ENCODE measurements at places on chromosomes 13 and 19.

GRCh38 chr19:23774524-23774971 lies 15.9 kb upstream of the ZNF681 start:
- no peak for DNase-seq

DNA sequence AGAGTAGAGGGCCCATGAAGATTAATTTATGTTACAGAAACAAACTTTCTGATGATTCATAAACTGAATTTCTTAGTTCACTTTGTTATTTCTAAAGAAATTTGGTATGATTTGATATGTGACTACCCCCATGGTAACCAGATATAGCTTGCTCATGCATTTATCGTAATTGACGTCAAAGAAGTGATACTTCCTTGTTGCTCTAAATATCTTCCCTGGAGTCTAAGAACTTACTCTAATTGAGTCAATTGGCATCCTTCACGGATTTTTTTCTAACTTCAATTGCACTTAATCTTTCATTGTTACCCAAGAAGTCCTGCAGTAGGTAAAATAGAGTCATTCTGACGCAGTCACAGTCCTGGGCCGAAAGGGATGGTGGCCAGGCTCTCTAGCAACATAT lies 240.9 kb downstream of the GPC5 start:
- no peak for DNase-seq

DNA sequence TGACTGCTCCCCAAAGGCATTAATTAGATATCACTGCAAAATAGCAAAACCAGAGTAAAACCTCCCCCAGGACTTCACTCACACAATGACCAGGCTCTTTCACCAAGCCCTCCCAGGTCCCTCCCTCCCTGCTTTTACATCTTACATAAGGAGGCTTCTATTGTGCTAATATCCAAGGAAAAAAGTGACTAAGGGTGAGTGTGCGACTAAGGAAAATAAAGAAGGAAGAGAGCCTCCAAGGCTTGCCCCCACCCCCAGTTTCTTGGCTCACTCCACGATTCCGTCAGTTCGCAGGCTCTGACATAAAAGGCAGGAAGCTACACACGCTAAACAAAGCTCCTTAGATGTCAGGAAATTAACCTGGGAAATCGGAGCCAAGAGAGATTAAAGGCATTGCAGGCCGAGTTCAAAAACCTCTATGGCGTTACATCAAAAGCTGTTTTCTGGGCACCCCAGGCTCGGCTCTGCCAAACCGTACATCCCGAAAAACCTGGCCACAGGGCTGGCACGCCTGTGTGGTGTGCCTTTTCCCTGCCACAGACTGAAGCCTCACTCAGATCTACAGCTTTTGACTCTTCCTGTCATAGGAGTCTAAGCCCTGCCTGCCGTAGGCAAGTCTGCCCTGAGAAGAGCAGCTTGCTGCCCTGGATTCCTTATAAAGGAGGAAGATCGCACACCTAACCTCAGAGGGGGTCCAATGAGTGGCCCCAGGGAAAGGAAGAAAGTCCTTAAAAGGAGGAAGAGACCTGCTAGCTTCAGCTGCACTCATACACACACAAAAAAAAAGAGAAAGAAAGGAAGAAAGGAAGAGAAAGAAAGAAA lies 67.0 kb upstream of the SERP2 start:
- DNase-seq: no peak

DNA sequence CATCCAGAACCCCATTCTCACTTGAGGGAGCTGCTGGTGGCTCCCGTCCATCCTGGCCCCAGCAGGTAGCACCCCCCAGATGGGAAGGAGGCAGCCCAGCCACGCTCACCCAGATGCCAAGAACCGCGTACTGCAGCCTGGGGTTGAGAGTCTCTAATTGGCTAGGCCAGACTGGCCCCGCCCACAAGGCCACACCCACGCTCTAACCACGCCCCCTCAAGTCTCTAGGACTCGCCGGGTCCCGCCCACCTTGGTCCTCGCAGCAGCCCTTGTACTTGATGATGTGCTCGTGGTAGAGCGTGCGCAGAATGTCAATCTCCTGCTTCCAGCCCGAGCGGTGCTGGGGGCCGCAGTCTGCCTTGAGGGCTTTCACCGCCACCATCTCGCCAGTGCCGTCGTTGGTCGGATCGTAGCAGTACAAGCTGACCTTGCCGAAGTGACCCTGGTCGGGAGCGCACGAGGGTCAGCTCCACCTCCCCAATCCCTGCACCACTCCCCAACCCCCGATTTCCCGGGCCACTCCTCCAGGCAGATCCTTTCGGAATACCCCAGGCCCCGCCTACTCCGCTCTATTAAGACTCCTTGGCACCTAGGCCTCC lies 14.5 kb upstream of the ICAM3 start:
- no peak for DNase-seq

GRCh38 chr13:71513411-71514033 lies 353.5 kb downstream of the DACH1 start:
- no peak for DNase-seq

DNA sequence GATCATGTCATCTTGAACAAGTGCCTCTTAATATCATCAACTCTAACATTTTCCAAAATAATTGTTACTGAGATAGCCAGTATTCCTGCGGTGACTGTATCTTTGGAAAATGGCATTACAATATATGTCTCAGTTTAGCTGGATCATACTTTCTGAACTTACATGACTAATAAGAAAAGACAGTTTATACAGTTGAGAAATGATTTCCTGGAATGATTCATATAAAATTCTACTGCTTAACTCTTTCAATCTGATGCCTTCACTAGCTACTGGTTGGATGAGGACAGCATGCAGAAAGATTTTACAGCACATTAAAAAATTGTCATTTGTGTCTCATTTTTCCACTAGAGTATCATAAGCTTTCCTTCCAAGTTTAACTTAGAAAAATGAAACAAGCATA lies 302.1 kb downstream of the PCDH17 start:
- DNase-seq: no peak

DNA sequence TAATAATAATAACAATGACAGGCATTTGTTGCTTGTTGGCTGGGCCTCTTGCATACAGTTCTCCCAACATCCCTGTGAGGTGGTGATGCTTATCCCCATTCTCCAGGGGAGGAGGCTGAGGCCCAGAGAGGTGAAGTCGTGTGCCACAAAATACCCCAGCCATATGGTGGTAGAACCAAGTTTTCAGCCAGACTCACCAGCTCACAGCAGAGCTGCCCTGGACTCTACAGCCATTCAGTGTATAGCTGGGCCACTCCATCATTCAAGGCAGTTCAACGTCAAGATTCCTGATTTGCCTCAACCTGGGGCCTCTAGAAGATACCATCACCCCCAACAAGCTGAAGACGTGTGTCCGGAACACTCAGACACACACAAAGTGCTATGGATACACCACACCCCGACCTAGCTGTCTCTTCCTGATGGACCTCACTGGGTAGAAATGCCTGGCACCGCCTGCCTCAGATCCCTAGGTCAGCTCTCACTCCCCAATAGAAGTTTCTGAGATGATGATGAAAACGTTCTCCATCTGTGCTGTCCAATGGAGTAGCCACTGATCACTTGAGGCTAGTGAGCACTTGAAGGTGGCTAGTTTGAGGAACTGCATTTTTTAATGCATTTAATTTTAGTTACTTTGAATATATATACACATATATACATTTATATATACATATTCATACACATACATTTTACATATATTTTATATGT lies 4.3 kb upstream of the CEACAM19 start:
- DNase-seq: no peak

DNA sequence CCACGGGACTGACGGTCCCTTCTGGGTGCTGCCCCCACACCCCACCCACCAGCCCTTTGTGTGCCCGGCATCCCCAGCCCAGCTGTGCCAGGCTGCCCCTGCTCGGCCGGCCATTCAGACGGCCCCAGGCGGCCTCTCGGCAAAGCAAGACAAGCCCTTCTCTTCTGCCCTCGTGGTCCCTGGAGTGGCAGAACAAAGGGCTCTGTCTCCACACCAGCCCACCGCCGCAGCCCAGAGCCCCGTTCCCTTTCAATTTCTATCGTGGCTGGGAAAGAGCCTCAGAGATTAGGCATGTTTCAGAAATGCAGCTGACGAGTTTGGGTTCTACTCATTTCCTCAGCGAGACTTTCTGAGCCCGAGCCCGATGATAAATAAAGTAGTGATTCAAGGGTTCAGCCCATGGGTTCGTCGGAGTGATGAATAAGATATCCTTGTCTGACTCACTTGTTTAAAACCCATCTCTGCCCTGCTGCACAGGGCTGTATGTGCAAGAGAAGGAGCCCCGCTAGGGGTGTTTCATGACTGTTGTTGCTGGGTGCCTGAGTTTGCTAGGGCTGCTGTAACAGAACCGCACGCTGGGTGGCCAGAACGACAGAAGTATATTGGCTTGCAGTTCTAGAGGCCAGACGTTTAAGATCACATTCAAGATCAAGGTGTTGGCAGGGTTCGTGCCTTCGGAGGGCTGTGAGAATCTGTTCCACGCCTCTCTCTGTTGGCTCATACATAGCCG lies 4.3 kb downstream of the MYO9B start:
- peak; percentile 79 for DNase-seq

- no peak for DNase-seq
Observed at GRCh38 chr19:435056-435706, 25.7 kb downstream of the SHC2 start.

GRCh38 chr19:7888145-7888825 lies at the start of gene LRRC8E:
Gene LRRC8E, plus strand, starts transcription at chr19:7888510. Its CDS starts 7,094 bp downstream, at chr19:7895604.
- DNase-seq: peak; percentile 26

GRCh38 chr19:798415-799075 lies 1.3 kb downstream of the PTBP1 start:
- peak; percentile 46 for DNase-seq

GRCh38 chr19:49746206-49746958 lies 16.7 kb downstream of the TSKS start:
- peak; percentile 63 for DNase-seq
